Stimulated activated CD8-positive, alpha-beta memory T cell treated with anti-CD3 and anti-CD28 coated beads, Interleukin-15, amount 100 ng/mL, for 48 hours (primary cell): ENCODE measurements at places on chromosomes 3 and 15.

DNA sequence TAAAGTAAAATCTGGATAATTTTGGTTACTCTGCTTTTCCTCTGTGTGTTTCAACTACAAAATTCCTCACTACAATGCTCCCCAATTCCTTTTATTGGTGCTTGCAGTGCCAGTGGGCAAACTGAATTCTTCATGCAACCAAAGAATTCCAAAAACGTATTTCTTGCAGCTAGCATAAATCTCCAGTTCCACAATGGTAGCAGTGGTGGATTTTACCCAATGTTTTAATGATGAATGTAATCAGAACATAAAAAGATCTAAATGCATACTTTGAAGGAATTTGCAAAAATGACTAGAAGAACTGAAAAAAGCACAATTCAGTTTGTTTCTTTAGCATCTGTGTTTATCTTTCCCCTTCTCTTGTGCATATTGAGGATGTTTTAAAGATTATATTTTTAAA, 359.6 kb upstream of the TPRG1 start:
- no peak for DNase-seq

- peak; percentile 15 for DNase-seq
Measured at GRCh38 chr3:188583341-188584161, 429.6 kb downstream of the LPP start.

DNA sequence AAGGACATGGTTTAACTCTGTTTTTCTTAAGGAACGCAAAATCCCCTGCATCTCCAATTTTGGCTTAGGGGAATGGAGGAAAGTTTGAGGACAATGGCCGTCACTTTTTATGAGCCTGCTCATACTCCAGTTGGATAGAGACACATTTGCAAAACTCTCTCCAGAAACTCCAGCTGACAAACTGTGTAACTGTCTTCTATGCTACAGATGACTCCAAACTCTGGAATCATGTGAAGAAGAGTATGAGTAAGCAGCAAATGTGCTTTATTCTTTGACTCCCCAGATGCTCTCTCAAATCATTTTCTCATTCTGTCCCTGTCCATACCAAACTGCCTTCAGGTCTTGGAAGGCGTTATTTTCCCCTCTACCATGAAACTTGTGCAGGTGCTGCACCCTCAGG, 226.5 kb upstream of the GPR149 start:
- DNase-seq = no peak

DNA sequence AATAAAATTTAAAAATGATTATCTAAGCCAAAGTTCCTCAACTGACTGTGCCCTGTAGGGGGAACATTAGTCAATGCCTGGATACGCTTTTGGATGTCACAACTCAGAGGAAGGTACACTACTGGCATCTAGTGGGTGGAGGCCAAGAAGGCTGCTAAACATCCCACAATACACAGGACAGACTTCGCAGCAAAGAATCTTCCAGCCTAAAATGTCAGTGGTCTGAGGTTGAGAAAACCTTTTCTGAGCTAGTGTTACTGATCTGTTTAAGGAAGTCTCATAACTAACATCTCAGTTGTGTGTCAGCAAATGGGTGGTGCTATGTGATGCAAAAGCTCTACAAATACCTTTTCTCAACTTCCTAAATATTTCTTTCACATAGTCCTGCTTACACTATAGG, 20.9 kb upstream of the LDHAL6B start:
- DNase-seq = no peak

DNA sequence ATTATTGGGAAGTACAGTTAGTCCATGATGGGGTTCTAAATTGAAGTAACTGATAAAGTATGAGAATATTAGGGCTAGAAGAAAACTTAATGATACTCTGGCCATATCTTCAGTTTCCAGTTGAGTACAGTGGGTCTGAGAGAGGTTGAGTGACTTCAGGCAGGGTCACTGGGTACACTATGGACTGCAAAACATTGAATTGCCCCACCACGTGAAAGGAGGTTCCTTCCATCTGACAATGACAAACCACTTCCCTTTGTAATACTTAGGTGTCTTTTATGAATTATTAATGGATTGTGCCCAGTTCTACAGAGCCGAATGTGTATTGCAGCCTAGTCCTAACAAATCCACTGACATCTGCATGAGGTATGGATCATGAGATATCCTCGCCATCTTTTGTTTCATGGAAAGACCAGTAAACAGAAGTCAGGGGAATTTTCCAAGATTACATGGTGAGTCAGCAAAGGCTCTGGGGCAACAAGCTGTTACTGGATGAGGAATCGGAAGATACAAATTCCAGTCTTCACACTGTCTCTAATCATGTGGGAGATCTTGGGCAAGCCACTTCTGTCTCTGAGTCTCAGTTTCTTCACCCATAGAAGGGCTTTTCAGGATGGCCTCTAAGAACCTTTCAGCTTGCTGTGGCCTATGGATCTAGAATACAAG, 66.5 kb upstream of the BCL6 start:
- no peak for DNase-seq

DNA sequence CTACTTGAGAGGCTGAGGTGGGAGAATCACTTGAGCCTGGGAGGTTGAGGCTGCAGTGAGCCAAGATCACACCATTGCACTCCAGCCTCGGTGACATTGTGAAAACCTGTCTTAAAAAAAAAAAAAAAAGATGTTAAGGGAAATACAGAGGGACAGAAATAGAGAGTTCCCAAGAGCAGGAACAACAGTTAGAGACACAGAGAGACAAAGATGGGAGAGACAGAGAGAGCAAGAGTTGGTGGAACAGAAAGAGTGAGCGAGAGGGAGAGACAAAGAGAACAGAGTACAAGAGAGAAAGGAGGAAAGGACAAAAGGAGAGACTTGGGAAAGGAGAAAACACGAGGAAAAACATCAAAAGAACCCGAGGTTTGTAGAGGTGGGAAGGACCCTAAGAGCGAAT, 35.8 kb downstream of the BHLHE40 start:
- no peak for DNase-seq

DNA sequence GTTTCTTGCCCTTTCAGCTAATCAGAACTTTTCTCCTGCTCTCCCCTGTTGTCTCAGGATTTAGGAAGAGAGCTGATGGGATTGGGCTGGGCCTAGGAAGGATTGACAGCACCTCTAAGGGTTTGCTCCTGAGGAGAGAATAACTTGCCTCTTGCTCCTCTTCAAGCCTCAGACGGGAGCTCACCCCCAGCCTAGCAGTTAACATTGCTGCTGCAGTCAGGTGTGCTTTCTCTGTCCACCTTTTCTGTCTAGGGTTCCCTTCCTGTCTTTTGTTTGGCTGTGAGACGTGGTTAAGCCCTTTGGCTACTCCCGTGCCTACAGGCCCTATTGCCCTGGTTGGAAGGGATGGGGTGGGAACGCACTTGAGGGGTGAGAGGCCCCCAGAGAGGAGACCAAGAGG, 20.1 kb downstream of the TMEM108 start:
- no peak for DNase-seq

- no peak for DNase-seq
Measured at GRCh38 chr3:76991165-76991564, 48.7 kb upstream of the ROBO2 start.

DNA sequence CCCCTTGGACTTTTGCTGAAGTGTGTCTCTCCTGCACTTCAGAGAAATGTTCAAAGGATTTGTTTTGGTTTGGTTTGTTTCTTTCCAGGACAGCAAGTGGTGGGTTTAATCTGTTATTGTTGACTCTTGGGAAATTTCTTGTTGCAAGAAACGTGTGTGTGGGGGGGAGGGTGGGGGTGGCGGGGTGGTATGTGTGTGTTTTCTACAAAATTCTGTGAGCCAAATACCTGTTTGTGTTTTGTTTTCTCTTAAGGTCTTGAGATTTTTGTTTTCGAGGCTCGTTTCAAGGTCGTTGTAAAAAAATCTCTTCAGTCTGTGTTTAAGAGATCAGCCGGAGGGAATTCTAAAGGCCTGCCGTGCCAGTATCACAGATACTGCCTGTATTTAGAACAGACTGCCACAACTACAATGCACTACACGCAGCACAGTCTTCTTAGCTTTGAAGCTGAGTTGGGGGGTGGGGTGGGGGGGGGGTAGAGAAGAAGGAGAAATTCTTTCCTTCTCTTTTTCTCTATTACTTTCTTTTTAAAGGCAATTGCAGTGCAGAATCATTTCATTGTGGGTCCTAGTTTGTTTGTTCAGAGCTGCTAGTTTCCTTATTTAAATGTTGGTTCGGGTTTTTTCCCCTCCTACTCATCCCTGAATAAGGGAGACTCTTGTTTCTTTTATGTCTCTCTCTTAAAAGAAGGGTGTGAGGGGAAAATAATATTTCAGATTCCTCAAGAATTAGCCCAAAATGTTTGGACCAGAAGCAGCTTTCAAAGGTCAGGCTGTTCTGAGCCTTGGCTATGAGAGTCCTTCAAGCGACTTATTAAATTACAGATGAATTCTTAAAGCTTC, 1.4 kb upstream of the BCL6 start:
- DNase-seq = no peak

DNA sequence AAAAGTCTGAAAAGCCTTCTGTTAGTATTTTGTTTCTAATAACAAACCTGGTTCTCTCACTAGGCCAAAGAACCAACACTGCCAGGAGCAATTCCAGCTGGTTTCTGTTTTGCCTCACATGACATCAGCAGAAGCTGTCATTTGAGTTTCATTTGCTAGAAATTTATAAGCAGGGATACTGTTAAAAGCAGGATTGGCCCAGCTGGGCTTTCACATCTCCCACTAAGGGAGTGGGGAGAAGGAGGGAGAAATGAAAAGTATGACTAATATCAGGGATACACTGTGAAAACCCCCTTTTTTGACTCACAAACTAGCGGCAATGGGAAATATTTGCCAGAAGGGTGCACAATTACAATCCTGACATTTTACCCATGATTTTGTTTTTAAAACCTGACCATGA, 5.3 kb downstream of the CCDC80 start:
- DNase-seq = no peak

DNA sequence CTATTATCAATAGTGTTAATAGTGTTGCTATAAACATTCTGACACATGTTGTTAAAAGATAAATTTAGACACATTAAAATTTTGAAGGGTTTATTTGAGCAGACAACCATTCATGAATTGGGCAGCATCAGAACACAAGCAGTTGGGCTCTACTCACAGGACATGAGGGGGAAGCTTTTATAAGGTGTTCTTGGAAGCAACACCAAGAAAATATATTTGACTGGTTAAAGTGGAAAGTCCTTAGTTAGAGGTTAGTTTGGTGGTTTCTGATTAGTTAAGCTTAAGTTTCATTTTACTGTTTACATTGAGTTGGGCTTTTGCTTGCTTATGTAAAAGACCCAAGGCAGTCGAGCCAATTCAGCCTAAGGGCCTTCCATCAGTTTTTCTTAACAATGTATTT, 220.7 kb downstream of the CD47 start:
- no peak for DNase-seq

GRCh38 chr3:78497767-78498166, 1270.0 kb downstream of the ROBO1 start:
- no peak for DNase-seq

- DNase-seq = peak; percentile 4
Measured at GRCh38 chr3:58414538-58415197, 19.0 kb downstream of the PDHB start.

GRCh38 chr3:9501226-9501625, 52.4 kb downstream of the LHFPL4 start:
- no peak for DNase-seq

DNA sequence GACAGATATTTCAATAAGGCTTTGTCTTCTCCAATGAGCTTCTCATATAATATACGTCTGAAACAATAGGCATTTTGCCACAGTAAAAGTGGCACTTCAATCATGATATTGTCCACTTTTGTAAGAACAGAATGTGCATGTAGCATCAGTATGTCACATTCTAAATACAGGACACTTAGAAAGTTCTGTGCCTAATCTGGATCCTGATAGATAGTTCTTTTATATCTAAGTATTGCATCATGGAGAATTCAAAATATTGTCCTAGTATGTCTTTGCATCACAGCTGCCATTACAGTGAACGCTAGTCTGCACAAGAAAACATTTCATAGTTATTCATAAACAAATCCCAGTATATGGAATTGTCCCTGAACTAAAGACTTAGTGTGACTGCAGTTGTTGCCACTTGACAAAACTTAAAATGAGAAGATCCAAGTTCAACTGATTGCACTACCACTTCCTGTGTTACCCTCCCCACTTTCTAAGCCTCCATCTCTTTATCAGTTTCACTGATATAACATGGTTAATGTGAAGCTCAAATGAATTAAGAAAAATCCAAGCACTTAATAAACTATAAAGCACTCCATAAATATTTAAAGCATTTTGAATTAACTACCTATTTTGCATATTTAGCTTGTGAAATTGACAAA, 19.6 kb downstream of the LRRFIP2 start:
- no peak for DNase-seq

GRCh38 chr3:172673210-172673679, 37.6 kb downstream of the NCEH1 start:
- DNase-seq = peak; percentile 51

- no peak for DNase-seq
Measured at GRCh38 chr3:3305841-3306240, 126.3 kb upstream of the CRBN start.

DNA sequence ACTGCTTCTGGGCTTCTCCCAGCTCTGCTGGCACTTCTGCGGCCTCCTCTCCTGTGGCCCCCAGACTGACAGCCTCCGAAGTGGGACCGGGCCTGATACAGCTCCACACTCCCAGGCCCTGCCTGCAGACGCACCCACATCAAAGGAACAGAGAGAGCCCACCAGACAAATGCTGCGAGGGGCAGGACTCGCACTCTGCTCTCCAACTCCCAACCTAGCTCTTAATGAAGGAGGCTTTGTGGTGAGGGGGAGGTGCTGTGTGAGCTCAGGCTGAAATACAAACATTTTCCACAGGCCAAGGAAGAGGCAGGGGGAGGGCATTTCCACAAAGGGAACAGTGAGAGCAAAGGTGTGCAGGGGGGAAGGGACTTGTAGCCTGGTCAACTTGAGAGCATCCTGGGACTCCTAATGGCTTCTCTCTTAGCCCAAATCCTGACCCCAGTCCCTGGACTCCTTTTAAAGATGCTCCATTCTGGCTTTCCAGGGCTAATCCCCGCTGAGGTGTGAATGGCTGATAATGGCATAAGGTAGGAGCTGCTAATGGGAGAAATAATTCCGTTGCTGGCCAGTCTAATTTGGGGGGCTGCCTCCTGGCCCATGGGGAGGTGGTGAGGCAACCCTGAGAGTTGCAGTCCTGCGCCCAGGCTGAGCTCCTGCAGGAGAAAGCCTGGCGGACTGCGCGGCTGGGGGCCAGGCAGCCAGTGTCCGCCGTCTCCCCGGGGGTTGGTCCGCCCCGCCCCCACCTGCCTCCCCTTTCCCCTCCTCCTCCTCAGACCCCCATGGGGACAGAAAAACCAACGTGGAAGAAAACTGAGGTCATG, 9.6 kb downstream of the LINGO1 start:
- DNase-seq = no peak

GRCh38 chr15:39363761-39364586, 216.9 kb upstream of the THBS1 start:
- no peak for DNase-seq

GRCh38 chr3:79040701-79041100, 727.1 kb downstream of the ROBO1 start:
- no peak for DNase-seq

- no peak for DNase-seq
Measured at GRCh38 chr3:150727653-150728502, 24.2 kb upstream of the ERICH6 start.

- DNase-seq = no peak
Measured at GRCh38 chr15:42499858-42500609, 4.6 kb downstream of the SNAP23 start.
